ENCODE measurements at places on chromosomes 1 and 21.

GRCh38 chr1:229864686-229865230 is 202.3 kb upstream of the GALNT2 start:
- no peak for DNase-seq

- DNase-seq: no peak
Observed at GRCh38 chr1:1318131-1318652, 6.3 kb downstream of the INTS11 start.

- peak; percentile 85 for DNase-seq
Observed at GRCh38 chr1:11804666-11805421, 920 bp downstream of the MTHFR start.

GRCh38 chr1:166971252-166971651 is 4.1 kb downstream of the ILDR2 start:
- no peak for DNase-seq

- DNase-seq: no peak
Observed at GRCh38 chr1:15799004-15799867, 8.2 kb downstream of the UQCRHL start.

- DNase-seq: no peak
Observed at GRCh38 chr1:219541946-219542345, 71.0 kb downstream of the ZC3H11B start.

DNA sequence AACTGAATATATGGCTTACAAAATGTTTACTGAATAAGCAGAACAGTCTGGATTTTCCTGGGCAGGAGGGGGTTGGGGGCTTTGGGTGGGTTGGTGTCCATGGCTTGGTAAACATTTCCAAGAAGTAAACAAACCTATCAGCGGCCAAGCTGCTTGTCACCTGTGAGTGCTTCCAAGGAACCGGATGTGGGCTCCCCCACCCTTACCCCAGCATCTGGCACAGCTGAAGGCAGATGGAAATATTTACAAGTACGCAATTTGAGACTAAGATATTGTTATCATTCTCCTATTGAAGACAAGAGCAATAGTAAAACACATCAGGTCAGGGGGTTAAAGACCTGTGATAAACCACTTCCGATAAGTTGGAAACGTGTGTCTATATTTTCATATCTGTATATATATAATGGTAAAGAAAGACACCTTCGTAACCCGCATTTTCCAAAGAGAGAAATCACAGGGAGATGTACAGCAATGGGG is at the start of gene CLCA1:
Gene CLCA1, plus strand, starts transcription at position 427 of the 477 bp plus-strand sequence. Its CDS starts 45 bp downstream, at position 472.
- no peak for DNase-seq

- no peak for DNase-seq
Observed at GRCh38 chr1:77188770-77189169, 30.5 kb downstream of the PIGK start.

DNA sequence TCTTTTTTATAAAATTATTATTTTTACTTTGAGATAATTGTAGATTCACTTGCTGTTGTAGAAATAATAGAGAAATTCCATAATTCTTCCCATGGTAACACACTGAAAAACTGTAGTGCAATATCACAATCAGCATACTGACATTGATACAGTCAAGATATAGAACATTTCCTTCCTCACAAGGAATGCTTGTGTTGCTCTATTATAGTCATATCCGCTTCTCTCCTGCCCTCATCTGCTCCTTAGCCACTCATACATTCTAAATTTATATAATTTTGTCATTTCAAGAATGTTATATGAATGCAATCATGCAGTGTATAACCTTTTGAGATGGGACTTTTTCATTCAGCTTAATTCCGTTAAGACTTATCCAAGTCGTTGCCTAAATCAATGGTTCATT is 320.2 kb downstream of the BARHL2 start:
- DNase-seq: no peak

DNA sequence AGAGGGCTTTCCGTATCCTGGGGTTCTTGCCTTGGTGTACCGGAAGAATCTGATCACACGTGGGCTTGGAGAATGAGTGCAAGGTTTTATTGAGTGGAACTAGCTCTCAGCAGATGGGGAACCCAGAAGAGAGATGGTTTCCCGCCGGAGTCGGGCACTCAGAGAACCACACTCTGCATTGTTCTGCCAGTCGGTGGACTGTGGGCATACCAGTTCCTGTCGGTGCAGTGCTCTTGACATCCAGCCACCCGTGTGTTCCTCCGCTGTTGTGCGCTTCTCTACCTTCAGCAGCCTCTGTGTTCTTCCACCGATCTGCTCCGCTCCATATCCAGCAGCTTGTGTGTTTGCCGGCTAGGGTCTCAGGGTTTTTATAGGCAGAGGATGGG is 10.8 kb upstream of the PPIE start:
- no peak for DNase-seq

DNA sequence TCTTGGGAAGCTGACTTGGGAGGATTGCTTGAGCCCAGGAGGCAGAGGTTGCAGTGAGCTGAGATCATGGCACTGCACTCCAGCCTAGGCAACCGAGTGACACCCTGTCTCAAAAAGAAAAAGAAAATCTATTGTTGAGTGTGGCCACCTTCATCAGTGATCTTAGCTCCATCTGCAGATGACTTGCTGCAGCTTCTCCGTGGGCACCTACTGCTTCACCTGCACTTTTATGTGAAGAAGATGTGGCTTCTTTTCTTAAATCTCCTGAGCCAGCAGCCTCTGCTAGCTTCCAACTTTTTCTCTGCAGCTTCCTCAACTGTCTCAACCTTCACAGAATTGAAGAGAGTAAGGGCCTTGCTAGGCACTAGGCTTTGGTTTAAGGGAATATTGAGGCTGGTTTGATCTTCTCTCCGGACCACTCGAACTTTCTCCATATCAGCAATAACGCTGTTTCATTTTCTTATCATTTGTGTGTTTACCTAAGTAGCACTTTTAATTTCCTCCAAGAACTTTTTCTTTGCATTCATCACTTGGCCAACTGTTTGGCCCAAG is 28.0 kb downstream of the AGPAT3 start:
- DNase-seq: no peak

DNA sequence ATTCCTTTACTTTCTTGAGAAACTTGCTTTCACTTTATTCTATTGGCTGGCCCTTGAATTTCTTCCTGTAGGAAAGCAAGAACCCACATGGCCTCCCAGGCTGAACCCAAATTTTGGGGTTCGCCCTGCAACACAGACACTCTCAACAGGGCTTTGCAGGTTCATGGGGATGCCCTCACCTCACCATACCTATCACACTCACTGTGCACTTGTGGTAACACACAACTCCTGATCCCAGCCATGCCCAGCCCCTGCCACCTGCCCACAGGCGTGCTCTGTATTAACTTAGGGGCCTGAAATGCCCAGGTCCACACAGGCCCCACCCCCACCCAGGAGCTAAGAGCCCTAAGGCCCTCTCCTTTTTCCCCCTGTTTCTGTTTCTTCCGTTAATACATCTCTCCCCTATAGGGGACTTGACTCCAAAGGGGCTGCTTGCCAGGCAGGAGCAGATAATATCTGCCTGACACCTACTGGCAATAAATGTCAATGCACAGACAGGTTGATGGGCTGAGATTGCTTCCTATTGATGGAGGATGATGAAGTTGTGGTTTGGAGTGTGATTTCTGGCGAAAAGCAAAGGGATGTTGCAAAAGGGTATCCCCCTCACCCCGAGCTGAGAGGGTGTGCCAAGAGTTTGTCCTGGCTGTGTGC is 171.5 kb downstream of the AJAP1 start:
- DNase-seq: peak; percentile 53

GRCh38 chr1:101444381-101444780 is 207.6 kb downstream of the S1PR1 start:
- no peak for DNase-seq

GRCh38 chr1:15214527-15214926 is 32.5 kb upstream of the FHAD1 start:
- DNase-seq: no peak

- DNase-seq: no peak
Observed at GRCh38 chr1:160164121-160164520, 12.7 kb downstream of the ATP1A4 start.

DNA sequence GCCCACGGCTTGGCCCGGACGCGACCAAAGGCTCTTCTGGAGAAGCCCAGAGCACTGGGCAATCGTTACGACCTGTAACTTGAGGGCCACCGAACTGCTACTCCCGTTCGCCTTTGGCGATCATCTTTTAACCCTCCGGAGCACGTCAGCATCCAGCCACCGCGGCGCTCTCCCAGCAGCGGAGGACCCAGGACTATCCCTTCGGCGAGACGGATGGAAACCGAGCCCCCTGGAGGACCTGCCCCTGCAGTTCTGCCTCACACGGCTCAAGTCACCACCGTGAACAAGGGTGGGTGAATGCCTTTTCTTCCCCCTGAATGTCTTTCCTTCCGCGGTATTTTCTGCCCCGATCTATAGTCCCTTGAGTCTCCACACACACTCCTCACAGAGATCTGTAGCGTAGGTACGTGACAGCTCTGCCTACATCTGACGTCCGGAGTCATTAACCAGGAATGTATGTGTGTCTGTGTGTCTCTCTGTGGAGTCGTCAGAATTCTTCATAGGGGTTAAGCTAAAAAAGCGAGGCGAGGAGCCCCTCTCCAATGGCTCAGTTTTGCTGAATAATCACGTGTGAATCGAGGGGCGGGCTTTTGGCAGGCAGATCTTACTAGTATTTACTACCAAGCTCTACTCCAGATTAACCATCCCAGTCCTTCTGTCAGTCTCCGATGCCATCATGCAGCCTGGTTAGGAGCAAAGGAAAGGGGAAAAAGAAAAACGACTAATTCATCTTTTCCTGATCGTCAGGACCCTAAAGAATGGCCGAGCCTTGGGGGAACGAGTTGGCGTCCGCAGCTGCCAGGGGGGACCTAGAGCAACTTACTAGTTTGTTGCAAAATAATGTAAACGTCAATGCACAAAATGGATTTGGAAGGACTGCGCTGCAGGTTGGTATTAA is at the start of gene CDKN2C:
Gene CDKN2C, plus strand, starts transcription at position 635 of the 898 bp plus-strand sequence. Its CDS starts 124 bp downstream, at position 759.
- peak; percentile 90 for DNase-seq

DNA sequence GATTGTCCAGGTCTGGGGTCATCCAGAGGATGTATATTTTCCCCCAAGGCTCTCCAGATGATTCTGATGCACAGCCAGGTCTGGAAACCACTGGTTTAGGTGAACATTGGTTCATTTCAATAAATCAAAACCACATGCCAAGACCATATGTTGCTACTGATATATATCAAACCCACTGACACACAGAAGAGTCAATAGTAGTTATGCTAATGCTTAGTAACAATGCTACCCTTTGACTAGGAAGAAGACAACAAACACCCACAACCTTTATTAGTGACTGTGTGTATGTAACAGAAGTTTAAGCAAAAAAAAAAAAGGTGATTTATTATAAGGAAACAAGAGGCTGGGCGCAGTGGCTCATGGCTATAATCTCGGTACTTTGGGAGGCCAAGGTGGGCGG is 35.6 kb upstream of the POU2F1 start:
- no peak for DNase-seq

DNA sequence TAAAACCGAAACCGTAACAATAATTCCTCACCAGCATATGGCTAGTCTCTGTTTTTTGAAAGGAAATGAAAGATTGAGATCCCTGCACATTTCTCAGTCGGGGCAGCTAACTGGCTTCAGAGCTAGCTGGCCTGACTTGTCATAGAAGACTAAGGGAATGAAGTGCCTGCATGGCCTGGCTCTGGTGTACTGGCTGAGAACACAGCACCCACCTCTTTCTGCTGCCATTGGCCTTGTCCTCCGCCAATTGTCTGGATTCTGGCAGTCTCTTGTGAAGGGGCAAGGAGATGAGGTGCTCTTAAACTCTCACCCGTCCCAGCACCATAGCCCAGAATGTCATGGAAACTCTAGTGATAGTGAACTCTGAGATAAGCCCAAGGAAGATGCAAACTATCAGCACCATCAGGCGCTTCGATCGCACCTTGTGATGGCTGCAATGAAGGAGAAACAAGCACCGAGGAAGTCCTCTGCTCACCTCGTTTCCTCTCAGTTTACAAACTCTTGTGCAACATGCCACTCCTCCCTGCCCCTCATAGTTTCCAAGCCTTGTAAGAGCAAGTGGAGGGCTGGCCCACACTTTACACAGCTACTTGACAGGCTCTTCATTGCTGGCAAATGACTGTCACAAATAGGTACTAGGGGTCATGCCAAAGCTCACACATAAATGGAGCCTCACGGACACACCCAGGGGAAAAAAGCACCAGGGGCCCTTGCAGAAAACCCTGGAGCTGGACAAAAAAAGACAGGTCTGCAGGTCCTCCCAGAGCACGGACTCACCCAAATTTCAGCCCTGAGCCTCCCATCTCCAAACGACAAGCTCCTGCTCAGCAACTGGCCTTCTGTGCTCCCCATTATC is 16.4 kb downstream of the INPP5B start:
- no peak for DNase-seq

DNA sequence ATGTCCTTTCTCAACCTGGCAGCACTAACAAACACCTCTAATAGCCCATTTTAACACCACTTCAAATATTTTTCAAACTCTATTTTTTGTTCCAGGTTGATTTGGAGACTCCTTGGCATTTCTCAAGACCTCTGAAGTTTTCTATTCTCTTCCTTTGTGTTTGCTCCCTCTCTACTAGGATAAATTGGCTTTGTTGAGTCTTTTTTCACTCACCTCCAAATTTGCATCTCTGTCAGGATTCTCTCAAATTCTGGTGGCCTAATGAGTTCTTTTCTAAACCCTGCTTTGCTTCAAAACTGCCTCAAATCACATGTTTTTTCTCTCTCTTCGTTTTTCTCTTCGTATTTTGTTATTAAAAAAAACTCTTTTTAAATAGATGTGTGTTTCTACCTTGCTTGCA is 582.2 kb upstream of the ADGRL4 start:
- DNase-seq: no peak

DNA sequence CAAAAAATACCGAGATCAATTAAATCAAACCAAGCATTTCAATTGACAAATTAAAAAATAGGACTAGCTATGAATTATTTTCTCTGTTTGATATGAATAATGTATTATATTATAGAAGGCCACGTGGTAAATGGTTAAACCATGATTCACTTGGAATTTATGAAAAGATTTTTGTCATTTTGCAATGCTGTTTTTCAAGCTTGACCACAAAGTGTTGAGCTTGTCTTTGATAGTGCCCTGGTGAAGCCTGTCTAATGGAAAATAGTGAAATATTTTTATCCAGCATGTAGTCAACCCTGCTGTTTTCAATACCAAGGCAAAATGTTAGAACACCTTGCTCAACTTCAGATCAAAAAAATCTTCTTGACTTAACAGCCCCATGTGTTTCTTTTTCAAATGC is 288.0 kb upstream of the PRMT6 start:
- no peak for DNase-seq

DNA sequence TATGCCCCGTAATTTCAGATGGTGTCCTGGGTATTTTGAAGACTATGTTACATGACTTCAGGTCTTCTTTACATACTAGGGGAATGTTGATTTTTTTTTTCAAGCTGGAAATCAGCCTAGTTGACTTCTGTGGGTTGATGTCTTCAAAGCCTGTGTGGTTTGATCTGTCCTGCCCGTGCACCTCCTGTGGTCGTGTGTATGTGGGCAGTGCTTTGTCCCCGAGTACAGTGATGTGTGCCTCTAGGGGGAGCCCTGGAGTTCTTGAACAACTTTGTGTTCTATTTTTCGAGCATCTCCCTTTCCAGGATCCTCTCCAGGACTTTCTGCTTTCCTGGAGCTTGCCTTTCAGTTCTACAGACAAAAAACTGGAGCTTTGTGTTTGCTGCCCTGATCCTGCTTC is 28.9 kb downstream of the OBSCN start:
- peak; percentile 19 for DNase-seq
